ENCODE measurements at places on chromosomes 2 and 18.

- no peak for DNase-seq
Measured at GRCh38 chr2:98502556-98503335, 58.1 kb downstream of the INPP4A start.

DNA sequence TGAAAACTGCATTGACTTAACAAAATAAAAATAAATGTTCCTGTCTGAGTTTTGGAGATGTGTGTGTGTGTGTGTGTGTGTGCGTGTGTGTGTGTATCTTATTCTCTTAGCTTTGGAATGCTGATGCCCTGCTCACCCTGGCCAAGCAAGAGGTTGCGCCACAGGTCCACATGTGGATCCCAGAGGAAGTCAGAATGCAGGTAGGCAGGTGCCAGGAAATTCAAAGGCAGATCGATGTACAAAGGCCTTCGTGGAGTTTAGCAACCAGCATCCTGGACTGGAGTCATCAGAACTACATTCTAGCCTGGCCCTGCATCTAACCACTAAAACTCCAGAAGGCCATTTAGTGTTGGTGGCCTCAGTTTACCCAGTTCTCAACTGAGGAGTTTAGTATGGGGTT, 12.4 kb downstream of the G6PC2 start:
- DNase-seq = no peak

GRCh38 chr18:8988260-8988871, 114.1 kb upstream of the NDUFV2 start:
- DNase-seq = peak; percentile 73

DNA sequence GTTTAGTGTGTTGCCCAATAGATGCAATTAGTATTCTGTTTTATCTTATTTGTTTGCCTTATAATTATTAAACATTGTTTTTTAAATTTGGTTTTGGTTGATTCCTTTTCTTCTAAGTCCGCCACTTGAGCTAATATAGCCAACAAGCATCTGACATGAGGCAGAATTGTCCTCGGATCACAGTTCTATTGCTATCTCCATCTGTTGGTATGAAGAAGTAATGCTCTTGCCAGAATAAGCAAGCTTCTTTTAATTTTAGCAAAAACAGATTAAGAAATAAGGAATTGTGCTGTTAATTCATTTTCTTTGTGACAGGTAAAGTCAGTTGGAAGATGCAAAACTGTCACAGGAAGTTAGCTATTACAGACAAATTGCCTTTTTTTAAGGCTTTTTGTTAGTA, 54.3 kb downstream of the R3HDM1 start:
- DNase-seq = no peak

GRCh38 chr2:39039072-39039471, 81.8 kb downstream of the SOS1 start:
- no peak for DNase-seq

DNA sequence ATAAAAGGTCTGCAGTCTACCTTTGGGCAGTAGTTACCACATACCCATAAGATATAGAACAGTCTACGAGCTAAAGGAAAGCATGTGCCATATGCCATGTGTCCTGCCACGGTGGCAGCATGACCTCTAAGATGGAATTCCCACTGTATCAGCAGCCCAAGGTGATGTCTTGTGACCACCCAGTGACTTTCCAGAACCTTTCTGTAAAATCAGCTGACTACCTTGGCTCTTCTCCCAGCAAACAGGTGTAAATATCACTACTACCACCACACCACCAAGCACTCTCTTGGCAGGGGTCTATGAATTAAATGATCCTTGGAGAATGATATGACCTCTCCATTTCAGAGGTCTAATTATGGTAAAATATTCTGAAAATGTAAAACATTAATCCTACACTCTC, 99.6 kb downstream of the METTL8 start:
- DNase-seq = no peak

Measured in tibial artery (tissue), 4 donors.